ENCODE measurements at places on chromosomes 3 and 15.

DNA sequence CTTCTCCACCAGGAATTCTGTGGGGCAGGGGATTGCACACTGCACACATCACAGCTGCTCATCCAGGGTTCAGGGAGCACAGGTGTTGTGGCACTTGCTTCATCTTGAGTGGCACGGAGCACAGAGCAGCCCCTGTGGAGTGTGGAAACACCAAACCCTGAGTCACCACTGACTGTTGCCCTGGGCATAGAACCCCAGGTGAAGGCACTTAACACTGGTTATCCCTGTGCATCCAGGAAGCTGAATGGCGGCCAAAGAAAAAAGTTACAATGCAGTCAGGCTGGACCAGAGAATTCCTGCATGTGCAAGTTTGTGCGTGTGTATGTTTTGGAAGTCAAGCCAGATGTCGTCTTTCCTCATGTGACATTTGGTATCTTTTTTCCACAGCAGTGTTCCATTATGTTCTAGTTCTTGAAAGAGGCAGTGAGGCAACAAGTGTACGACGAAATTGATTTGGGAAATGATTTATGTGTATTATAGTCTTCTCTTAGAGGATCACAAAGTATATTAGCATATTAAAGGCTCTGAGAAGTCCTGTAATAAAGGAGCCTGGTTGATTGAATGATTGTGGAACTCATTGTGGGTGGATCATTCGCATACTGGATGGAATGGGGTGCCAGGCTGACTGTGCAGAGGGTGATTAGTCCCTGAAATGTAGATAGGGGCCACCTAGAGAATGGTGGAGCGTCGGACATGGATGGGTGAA, 292.3 kb downstream of the TLE3 start:
- DNase-seq: no peak

DNA sequence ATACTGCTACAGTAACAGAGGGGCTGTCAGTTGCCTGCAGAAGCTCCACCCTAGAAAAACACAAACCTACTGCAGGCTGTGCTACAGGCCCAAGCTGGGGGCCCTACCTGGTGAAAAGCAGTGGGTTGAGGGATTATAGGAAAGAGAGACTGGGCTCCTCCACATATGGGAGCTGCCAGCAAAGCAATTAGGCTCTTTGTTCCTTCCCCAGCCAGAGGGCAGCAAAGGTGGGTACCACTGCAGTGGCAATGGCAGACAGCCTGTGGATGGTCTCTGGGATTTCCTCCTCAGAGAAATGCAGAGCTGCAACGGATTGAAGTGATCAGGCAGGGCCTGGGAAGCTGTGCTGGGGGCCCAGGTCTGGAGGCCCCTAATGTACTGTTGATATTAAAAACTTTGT, 19.1 kb upstream of the DNAAF4 start:
- DNase-seq: no peak

DNA sequence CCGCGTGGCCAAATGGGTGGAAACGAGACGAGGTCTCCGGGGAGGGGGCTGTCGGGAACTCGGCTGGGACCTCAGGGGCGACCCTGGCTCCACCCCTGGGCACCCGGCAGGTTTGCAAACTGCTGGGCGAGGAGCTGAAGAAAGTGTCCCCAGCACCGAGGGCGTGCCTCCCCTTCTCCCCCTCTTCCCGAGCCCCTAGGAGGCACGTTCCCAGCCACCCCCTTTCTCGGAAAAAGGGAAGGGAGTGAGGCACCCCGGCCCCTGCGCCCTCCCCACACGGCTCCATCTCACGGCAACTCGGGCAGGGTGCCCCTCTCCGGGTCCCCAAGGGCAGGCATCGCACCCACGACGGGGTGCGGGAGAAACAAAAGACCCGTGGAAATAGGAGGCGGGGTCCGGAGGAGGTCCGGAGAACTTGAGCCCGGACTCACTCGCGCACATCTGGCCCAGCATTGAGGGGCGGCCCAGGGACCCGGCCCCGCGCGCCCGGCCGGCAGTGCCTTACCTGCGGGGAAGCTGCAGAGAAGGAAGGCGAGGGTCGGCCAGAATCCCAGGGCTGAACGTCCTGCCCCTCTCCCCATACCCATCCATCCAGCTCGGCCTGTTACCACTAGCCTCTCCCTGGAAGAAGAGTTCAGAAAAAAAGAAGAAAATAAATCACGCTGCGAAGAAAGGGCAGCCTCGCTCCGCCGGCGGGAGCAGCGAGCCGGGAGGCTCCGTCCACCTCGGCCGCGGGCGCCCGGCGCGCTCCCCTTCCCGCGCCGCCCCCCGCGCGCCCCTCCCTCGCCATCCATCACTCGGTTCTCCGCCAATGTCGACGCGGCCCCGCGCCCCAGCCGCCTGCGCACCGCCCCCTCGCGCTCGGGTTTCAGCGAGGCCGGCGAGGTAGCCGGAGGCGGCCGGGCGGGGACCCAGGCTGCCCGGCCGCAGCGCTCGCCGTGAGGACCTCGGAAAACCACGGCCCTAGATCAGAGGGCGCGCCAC, 16.3 kb downstream of the RGMA start:
- DNase-seq: peak; percentile 93

- DNase-seq: no peak
Measured at GRCh38 chr3:167972502-167972901, 123.2 kb downstream of the GOLIM4 start.

GRCh38 chr3:50554553-50554952, 13.0 kb downstream of the C3orf18 start:
- DNase-seq: no peak

DNA sequence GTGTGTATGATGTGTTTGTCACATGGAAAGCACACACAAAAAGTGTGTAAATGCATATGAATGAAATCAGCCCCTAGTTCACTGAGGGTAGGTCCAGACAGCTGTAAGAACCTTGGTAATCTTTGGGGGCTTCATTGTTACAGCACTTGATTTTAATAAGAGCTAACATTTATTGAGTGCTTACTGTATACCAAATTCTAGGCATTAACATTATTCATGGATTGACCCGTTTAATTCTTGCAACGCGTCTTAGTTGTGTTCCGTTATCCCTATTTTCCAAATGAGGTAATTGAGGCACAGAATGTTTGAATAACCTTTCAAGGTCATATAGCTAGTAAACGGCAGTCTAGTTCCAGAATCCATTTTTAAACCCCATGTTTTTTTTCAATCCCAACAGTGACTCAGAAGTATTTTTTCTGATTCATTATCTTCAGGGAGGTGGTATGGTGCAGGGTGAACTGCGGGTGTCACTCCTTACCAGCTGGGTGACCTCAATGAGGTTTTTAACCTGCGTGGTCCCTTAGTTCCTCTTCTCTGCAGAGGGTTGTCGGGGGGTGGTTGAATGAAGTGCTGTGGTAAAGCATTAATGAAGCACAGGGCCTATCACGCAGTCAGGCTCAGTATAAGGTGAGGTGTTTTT, 14.2 kb downstream of the RAB8B start:
- DNase-seq: no peak

DNA sequence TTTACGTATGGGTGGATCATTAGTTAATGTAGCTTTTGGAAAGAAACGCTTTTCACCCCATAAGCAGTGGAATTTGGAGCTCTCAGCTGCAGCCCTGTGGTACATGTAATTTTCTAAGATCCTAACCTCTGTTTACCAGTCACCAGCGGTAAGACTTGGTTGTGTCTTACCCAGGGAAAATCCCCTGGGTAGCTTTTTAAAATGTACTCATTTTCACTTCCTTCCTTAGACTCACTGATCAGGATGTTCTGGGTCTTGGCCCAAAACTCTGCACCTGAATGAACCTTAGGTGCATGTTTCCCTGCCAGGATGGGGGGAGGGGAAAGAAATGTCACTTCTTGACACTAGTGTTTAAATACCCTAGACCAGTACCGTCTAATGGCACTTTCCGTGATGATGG, 605.2 kb downstream of the MAGI1 start:
- no peak for DNase-seq

GRCh38 chr15:27903405-27903804, 195.7 kb downstream of the OCA2 start:
- DNase-seq: no peak

DNA sequence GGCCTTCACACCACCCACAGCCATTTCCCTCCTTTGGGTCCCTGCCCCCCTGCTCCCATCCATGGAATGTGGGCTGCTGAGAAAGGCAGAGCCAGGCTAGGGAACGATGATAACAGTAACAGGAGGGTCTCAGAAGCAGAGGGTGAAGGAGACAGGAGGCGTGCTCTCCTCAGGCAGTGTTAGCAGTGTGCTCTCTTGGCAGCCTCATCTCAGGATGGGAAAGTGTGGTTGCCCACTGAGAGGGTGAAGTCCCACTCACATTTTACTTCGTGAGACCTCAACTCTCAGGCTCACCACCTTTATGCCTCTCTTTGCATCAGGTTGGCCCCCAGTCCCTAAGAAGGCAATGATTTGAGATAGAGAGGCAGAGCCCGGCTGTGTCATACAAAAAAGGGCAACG, 24.5 kb downstream of the TIGIT start:
- DNase-seq: no peak

- DNase-seq: no peak
Measured at GRCh38 chr3:29771602-29772001, 490.7 kb downstream of the RBMS3 start.

GRCh38 chr15:98528046-98528725, 120.2 kb upstream of the IGF1R start:
- DNase-seq: no peak

- DNase-seq: no peak
Measured at GRCh38 chr3:99474776-99475175, 163.6 kb upstream of the COL8A1 start.

DNA sequence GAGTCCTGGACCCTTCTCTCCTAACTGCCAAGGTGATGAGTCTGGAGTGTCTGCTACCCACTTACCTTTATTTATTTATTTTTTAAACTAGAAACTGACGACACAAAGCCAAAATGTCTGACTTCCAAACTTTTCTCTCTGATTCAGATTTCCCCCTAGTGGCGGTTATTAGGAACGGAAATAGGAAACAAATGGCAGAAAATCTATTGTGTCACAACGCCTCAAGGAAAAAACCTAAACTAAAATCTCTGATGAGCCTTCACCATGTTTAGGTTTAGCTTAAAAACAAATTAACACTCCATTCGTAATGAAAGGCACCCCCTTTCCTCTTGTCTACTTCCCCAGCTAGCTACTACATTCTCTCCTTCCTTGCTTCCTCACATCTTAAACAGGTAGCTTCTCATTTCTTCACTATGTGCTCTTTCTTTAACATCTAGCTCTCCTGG, 94.0 kb upstream of the MEX3B start:
- DNase-seq: peak; percentile 44

- no peak for DNase-seq
Measured at GRCh38 chr3:13372656-13373055, 47.5 kb downstream of the NUP210 start.

DNA sequence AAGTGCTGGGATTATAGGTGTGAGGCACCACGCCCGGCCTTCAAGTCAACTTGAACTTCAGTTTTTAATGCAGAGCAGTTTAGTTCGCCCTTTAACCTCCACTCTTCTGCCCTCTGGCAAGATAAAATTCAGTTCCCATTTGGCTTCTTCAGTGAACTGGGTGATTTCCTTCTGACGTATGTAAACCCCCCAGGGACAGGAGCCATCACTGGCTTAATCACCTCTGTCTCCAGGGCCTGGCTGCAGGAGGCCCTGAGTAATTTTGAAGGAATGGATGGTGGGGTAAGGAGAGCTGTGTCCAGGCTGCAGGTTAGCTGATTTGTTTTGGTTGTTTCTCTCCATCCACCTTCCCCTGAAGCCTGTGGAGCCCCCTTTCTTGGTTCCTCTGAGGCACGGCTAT, 11.9 kb downstream of the MCM2 start:
- no peak for DNase-seq

DNA sequence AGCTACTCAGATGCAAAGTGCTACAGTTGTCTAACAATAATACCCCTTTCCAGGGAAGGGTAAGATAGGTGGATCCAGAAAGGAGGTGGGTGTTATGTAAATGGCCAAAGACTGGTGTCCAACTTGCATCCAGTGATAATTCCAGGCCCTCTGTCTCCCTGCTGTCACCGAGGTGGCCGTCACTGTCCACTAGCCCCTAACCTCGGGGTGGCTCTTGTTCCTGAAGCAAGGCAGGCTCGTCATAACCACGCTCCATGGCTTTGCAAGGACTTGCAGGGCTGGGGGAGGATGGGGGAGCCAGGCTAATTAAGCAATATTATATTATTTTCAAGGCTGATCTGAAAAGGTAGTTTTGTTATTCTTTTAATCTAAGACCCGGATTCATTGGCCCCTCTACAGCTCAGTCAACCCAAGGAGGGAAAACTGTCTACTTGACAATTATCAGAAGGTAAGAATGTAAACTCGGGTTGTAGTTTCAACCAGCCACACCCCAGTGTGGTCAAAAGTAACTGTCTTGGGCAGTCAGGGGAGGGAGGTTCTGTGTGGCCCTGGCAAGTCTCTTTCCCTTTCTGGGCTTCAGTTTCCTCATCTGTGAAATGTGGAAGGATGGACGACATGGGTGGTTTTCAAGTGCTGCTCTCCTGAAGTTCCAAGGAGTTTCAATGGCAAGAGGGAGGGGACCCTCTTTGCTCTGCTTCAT, 220.1 kb upstream of the BHLHE40 start:
- no peak for DNase-seq

DNA sequence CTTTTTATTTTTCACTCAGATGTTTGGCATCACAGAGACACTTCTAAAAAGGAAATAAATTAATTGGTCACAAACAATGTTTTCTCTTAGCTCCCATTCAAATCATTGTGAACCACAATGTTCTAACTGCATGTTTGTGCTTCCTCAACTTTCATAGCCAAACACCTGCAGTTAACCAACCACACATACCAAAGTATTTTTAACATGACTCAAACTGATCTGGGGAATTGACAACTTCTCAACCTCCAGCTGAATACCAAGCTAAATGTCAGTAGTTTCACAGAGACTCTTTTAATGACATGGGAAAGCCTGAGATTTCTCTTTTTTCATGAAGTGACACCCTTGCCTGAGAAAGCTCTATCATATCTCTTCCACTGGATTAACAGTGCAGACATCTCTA, 217.9 kb upstream of the MME start:
- peak; percentile 18 for DNase-seq

- DNase-seq: no peak
Measured at GRCh38 chr3:76923485-76923884, 116.4 kb upstream of the ROBO2 start.

DNA sequence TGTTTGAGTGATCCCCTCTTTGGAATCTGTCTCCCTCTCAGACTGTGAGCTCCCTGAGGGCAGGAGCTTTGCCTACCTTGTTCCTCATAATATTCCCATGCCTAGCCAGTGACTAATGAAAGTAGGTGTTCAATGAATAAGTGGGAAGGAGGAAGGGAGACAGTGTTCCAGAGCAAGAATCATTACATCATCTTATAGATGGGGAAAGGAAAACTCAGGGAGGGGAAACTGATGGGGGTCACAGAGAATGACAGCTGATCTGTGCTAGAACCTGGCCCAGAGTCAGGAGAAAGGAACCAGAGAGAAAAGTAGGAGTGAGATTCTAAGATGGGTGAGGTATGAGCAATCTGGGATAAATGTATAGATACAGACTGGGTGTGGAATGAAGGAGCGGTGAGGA, 29.9 kb downstream of the LINGO1 start:
- no peak for DNase-seq
